ENCODE measurements at places on chromosomes 1 and 21.

DNA sequence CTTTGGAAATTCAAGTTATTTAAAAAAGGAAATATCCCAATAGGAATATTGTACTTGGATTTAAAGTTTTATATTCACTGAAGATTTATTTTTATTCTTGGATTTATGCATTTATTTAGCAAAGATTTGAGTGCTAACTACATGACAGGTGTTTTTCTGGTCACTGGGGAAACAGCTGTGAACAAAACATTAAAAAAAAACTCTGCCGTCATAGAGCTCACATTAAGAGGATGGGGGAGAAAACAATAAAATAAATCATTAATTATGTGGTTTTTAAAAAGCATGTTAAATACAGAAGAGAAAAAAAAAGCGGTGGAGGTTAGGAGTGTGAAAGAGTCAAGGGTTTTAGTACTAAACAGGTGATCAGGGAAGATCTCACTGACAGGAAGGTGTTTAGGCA, 149.9 kb downstream of the GALNT2 start:
- no peak for DNase-seq

- DNase-seq = no peak
Observed at GRCh38 chr1:170114906-170115305, 30.9 kb upstream of the NTMT2 start.

DNA sequence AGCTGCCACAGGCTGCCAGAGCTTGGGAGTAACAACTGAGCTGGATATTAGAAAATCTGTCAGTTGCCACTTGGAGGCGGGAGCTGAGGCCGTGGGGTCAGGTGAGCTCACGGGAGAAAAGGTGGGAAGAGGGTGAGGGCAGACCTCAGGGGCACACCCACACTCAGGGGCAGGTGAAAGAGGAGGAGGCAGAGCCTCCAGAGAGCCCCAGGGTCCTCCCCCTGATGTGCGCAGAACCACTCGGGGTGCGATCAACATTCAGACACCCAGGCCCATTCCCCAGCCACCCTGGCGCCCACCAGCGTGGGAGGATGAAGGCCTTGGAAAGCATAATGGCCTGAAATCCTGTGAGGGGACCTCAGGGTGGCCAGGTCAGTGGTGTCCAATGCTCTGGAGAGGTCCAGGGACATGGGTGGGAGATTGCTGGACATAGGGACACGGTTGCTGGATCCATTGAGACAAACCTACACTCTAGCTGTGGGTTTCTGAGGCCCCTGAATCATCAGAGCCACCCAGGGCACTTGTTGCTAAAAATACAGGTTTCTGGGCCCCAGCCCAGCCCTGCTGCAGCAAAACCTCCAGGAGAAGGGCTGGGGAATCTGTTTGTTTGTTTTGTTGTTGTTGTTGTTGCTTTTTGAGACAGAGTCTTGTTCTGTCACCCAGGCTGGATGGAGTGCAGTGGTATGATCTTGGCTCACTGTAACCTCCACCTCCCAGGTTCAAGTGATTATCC, 49.4 kb upstream of the GPR153 start:
- DNase-seq = no peak

GRCh38 chr1:107200631-107201030, 59.8 kb downstream of the NTNG1 start:
- no peak for DNase-seq

DNA sequence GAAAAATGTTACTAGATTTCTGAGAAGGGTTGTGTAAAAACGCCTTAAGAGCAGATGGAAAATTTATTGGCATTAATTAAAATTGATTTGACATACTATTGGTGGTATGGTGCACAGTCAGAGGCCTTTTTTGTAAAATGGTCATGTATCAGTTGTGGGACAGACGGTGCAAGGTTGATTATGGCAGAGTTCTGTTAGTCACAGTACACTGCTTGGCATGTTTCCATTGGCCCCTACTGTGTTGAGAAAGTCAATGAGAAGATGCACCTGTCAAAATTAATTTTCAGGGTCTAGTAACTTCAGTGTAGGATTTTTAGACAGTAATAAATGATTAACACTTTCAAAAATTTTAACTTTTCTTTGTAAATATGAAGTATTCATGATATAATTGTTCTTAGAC, 4.4 kb downstream of the B3GALT2 start:
- DNase-seq = no peak

DNA sequence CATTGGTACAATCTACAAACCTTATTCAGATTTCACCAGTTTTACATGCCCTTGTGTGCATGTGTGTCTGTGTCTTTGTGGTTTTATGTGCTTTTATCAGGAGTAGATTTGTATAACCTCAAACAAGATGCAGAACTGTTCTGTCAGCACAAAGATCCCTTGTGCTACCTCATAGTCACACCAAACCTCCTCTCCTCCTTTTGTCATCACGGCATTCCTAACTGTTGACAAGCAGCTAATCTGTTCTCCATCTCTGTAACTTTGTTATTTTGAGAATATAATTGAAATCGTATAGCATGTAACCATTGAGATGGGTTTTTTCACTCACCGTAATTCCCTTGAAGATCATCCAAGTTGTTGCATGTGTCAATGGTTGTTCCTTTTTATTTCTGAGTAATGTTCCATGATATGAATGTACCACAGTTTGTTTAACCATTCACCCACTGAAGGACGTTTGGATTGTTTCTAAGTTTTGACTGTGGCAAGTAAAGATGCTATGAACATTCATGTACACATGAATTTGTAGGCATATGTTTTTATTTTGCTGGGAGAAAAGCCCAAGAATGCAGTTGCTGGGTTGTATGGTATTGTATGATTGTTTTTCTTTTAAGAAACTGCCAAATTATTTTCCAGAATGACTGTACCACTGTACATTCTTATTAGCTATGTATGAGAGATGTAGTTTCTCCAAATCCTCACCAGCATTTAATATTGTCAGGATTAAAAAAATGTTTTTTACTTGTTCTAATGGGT, 78.1 kb upstream of the B3GALT2 start:
- no peak for DNase-seq

GRCh38 chr1:5742801-5743200, 249.4 kb downstream of the NPHP4 start:
- no peak for DNase-seq
